ENCODE measurements at places on chromosomes 2 and 18. TPM values are rescaled to one million over a fixed set of nuclear protein-coding genes. Genes with fewer than 3 reads are reported as not detected.

UGT1A7 gene
- total RNA-seq: not detected

HOXD13 gene
- total RNA-seq: 0.06 TPM

RAX gene
- not detected for total RNA-seq

PCGF1 gene
- 19.3 TPM for total RNA-seq
